ENCODE measurements at places on chromosomes 11 and 22.

- DNase-seq: no peak
Observed at GRCh38 chr11:69201066-69201365, 45.3 kb downstream of the SMIM38 start.

GRCh38 chr22:39530692-39531331, 1.7 kb downstream of the RPS19BP1 start:
- no peak for DNase-seq

GRCh38 chr11:86955361-86956120, at the start of gene FZD4:
TSS of gene FZD4 (minus strand) at chr11:86955395. CDS start at chr11:86955085, 310 bp downstream.
- DNase-seq: peak; percentile 35

DNA sequence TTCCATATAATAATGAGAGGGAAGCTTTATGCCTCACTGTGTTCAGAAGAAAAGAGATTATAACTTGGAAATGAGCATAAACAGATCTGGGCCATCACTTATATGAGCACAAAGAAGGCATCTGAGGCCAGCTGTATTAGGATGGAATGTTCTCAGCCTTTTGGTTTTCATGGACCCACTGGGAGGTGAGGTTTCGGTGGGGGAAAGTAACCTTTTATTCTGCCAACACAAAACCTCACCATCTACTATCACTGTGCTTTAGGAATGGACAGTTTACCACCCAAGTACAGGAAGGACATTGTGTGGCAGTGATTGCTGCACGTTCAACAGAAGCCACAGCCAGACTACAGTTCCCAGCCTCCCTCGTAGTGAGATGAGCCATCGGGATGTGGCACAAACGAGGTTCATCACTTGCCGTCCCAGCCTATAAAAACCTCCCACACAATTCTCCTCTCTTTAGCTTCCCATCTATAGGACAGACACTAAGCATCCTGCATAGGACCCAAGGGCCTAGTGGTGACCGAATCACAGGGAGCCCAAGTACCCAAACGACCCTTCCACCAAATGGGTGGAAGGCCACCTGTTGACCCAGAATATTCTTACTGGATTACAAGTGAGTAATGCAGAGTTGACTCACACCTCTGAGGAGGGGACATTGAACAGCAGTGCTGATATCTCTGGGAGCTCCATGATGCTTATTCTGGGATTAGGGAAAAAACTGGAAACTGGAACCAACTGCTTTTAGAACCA, 121.5 kb upstream of the RAG2 start:
- DNase-seq: no peak

GRCh38 chr11:126477535-126478305, 122.2 kb downstream of the ST3GAL4 start:
- DNase-seq: no peak

DNA sequence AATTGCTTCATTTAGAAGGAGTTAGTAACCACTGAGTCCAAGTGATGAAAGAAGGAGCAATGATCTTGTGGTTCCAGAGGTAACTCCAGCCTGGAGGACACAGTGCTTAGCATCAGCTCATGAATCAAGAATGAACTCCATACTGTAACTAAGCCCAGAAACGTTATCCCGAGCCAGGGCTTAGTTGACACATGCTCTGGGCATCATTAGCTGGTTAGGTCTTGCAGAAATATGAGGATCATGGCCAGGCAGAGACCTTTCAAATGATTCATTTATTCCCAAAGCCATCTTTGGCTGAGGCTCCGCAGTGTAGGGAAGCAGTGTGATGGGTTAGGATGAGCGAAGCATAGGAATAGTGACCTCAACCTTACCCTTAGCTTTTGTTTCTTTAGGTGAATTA, 277.4 kb downstream of the FAM76B start:
- peak; percentile 3 for DNase-seq

- DNase-seq: no peak
Observed at GRCh38 chr22:50641696-50642607, 14.0 kb upstream of the ARSA start.

DNA sequence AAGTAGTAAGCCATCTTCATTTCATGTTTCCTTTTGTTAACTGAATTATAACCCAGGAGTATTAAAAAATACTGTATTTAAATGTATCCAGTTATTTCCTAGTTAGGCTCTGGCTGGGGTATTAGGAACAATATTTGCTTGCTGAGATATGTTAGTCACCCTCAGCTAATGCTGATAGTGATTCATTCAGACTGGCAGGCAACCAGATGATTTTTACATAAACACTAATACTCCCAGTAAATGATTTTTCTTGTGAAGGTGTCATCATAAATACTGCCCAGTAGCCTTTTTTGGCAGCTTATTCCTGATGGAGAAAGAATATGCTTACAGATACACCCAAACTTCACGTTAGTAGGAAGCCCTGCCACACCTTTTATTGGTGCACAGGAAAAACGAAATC, 8.1 kb downstream of the YWHAH start:
- DNase-seq: no peak

DNA sequence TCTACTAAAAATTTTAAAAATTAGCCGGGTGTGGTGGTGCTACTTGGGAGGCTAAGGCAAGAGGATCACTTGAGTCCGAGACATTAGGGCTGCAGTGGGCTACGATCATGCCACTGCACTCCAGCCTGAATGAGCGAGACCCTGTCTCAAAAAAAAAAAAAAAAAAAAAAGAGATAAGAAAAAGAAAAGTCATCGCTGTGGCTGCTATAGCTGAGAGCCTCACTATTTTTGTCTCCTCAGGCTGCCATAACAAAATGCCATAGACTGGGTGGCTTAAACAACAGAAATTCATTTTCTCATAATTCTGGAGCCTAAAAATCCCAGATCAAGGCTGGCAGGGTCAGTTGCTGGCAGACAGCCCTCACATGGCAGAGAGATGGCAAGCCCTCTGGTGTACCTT, 30.1 kb upstream of the DEPDC7 start:
- DNase-seq: no peak

- no peak for DNase-seq
Observed at GRCh38 chr11:126115127-126115495, 52.4 kb upstream of the CDON start.

- DNase-seq: peak; percentile 10
Observed at GRCh38 chr11:65524741-65525545, at the start of gene SCYL1. TSS of gene SCYL1 (plus strand) at chr11:65525083. CDS start at chr11:65525154, 71 bp downstream.

GRCh38 chr11:120210626-120211521, at the start of gene OAF:
TSS of gene OAF (plus strand) at chr11:120211032. CDS start at chr11:120211280, 248 bp downstream.
- DNase-seq: peak; percentile 16

DNA sequence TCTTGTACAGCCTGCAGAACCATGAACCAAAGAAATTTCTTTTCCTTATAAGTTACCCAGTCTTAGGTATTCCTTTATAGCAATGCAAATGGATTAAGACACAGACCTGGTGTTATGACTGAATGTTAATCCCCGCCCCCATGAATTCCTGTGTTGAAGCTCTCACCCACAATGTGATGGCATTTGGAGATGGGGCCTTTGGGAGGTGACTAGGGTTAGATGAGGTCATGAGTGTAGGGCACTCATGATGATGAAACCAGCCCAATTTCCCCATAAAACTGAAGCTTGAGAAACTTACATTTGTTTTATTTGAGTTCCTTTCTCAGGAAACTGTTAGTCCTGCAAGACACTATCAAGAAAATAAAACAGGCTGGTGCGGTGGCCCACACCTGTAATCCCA, 115.8 kb upstream of the THY1 start:
- DNase-seq: no peak

DNA sequence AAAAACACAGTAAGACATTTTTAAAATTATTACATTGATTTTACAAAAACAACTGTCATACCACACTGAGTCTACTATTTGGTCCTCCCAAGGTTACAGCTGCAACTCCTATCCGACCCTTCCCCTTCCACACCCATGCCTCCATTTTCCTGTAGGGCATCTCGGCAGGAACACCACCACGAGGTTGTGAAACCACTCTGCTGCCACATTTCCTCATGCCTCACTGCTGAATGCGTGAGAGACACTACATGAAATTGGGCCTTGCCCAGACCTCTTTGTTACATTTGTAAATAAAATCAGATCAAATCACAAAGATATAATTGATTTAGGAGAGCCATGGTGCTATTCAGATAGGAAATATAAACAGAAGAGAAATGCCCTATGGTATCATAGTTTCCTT, 2.0 kb downstream of the ARHGAP32 start:
- no peak for DNase-seq

GRCh38 chr22:17719911-17720310, 54.4 kb downstream of the BID start:
- no peak for DNase-seq

DNA sequence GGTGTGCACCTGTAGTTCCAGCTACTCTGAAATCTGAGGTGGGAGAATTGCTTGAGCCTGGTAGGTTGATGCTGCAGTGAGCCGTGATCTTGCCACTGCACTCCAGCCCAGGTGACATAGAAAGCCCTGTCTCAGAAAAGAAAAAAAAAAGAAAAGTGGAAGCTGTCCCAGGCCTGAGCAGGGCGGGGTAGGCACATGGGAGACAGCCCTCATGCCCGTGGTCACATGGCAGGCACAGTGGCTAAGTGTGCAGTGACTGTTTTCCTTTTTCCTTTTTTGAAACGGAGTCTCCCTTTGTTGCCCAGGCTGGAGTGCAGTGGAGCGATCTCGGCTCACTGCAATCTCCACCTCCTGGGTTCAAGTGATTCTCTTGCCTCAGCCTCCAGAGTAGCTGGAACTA, 7.8 kb downstream of the OTUB1 start:
- DNase-seq: no peak

GRCh38 chr11:69116671-69117070, 39.1 kb upstream of the SMIM38 start:
- no peak for DNase-seq

Measured in GOT3 (cell line).